ENCODE measurements at places on chromosomes 3 and 15.

DNA sequence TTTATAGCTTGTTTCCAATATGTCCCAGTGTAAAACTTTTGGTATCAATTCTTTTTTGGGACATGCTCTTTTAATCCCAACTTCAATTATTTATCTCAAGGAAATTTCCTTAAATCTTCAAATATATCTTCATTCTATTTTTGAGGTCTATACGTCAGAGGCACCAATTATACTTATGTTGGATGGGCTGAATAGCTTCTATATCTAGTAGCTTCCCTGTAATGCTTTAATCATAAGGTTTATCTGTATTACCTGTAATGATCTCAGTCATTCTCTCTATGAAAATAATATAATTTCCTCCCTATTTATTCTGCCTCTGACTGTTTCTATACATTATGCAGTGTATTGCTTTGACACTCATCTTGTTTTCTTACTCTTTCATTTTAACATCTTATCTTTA is 29.9 kb upstream of the MCCC1 start:
- no peak for DNase-seq

GRCh38 chr3:138457863-138458735 is 23.7 kb downstream of the ESYT3 start:
- DNase-seq: no peak

GRCh38 chr3:190424478-190425439 is 24.9 kb downstream of the TMEM207 start:
- peak; percentile 47 for DNase-seq

DNA sequence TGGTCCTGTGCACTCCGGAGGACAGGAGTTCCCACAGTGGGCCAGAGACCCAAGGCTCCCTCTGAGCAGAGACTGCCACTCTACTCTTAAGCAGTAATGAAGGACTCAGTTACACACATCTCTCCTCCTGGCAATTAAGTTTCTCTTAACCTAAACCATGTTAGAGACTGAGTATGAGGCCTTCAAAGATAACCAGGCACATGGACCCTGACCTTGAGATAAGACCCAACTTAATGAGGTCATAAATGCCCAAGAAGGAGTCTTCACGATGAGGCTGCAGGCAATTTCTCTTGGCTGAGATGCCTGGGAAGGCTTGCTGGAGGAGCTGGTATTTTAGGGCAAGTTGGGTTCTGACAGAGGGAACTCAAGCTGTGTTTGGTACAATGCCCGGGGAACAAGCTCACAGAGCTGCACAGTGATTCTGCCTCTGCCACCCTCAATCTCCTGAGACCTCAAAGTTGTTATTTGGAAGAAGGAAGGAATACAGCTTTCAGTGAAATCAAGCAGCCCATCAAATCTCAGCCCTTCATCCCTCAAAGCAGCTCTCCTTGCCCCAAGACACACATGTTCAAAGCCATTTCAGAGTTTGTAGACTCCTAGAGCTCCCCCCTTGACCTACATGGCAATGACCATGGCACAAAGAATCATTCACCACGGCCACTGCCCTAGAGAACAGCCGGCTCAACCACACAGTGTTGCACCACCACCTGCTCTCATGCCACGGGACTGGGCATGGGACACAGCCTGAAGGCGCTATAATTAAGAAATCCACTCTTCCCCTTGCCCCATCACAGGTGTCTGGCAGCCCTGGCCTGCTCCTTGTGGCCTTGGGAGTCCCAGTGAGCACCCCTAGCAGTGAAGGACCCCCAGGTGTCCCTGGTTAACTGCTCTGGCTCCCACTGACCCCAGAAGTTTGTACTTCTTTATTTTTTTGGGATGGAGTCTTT is 7.1 kb downstream of the RMDN3 start:
- no peak for DNase-seq

GRCh38 chr3:168249205-168249549 is 153.5 kb upstream of the GOLIM4 start:
- DNase-seq: no peak

GRCh38 chr3:48402281-48402732 is 27.6 kb downstream of the PLXNB1 start:
- peak; percentile 93 for DNase-seq

GRCh38 chr15:101022306-101022705 is 103.1 kb downstream of the LRRK1 start:
- no peak for DNase-seq

All from stromal cell of bone marrow (primary cell).